ENCODE measurements at places on chromosomes 2 and 18. TPM values are rescaled to one million over a fixed set of nuclear protein-coding genes. Genes with fewer than 3 reads are reported as not detected.
A peak's percentile ranks its signal among the peaks of the same experiment; 100 is the strongest.

COLEC11 gene
- 2.5 TPM for total RNA-seq

CTLA4 gene
- total RNA-seq, result not detected

RTTN gene
- 18.7 TPM for total RNA-seq

CFC1 gene
- not detected for total RNA-seq

MPP4 gene
- not detected for total RNA-seq

PID1 gene
- 0.18 TPM for total RNA-seq

AQP12B gene
- not detected for total RNA-seq

PDCL3 gene
- total RNA-seq, result 24.4 TPM

SEPTIN10 gene
- 67.5 TPM for total RNA-seq

DNA sequence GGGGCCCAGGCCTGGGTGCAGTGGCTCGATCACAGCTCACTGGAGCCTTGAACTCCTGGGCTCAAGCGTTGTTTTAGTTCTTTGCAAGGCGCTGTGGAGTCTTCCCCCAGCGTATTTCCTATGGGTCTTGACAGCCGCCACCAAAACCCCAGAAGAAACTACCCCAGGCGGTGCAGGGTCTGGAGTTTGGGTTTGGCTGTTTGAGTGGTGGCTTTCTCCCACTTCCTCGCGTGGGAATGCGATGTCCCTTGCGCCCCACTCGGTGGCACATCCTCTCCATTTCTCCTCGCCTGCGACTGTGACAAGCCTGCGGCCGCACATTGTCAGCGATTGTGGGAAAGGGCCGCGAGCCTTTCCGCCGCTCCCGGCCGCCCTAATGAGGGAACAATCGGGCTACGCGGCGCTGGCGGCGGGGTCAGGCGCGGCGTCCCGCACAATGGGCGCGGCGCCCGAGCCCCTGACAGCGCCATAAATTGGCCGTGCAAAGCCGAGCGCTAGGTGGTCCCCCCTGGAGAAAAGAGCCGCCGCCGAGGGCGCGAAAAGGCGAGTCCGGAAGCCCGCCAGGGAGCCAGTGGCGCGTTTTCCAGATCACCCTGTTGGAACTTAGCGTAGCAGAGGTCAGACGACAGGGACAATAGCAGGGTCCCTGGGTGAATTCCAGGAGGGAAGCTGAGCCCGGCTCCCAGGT is 194.9 kb upstream of the POU3F3 start:
- no peak for DNase-seq
- H3K4me3 ChIP-seq, result no peak overlapping the region
- H3K27me3 ChIP-seq, result no peaks in the 10 kb centered on the region
- H3K4me1 ChIP-seq, result no peaks in the 10 kb centered on the region
- H3K36me3 ChIP-seq, result no peaks in the 10 kb centered on the region
- H3K27ac ChIP-seq, result no peak overlapping the region

DNA sequence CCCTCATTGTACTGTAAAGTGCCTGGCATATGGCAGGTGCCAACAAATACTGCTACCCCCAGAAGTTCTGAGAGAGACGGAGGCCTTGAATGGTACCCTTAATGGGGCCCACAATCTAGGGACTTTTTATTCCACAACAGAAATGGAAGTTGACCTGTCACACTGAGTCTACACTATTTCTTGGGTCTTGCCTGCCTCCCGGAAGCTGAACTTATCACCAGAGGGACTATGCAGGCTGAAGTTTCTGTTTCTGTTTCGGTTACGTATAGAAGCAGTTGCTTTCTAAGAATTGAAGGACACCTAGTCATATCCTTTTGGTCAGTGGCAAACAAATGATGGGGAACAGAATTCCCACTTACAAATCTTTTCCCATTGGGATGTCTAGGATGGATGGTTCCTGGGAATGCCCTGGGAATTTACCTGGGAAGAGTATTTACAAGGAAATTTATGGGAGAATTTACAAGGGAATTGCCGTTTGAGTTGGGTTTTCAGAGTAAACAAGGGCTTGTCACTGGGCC is 74.2 kb downstream of the HS1BP3 start:
- H3K27ac ChIP-seq, result no peak overlapping the region
- no peak overlapping the region for H3K4me3 ChIP-seq
- H3K36me3 ChIP-seq, result no peaks in the 10 kb centered on the region
- no peaks in the 10 kb centered on the region for H3K27me3 ChIP-seq
- no peak for DNase-seq
- peaks cover 98% of the 10 kb centered on the region for H3K4me1 ChIP-seq

- no peaks in the 10 kb centered on the region for H3K4me1 ChIP-seq
- DNase-seq, result no peak
- no peak overlapping the region for H3K27ac ChIP-seq
- peaks cover 10% of the 10 kb centered on the region for H3K36me3 ChIP-seq
- H3K27me3 ChIP-seq, result no peaks in the 10 kb centered on the region
These were observed 104.3 kb downstream of the TTC27 start for GRCh38 chr2:32732120-32732519.

DNA sequence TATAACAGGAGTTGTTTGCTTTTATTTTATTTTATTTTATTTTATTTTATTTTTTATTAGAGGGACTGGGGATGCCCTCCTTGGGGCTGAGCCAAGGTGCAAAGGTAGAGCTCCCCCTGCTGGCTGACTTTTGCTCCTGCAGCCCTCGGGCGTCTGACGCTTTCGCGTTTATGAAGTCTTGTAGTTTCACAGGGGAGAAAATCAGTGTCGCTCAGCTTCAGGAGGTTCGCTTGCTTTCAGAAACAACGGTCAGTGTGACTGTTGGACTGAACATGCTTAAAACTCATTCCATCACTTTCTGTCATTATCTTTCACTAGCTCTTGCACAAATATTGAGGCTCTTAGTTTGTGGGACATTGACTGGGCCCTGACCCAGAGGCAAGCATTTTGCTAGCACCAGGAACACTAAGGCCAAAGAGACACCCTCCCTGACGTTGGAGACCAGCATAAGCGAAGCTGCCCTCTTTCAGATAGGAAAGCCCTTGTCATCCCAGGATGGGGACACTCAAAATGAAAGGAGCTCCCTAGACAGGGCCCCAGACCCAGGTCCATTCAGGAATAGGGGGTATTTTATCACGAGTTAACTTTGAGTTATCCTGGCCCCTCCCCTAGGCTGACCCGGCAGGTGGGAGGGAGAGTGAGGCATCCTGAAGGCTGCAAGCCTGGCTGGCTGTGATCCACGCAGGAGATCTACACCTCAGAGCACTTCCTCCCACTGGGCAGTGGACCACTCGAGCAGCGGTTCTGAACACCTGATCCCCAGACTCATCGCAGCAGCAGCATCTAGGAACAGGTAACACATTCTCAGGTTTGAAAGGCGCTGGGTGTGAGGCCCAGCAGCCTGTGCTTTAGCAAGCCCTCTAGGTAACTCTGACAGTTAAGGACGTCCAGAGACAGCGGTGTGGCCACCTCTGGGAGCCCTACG is 34.4 kb downstream of the LGALSL start:
- H3K27ac ChIP-seq, result no peak overlapping the region
- H3K4me1 ChIP-seq, result peaks cover 6% of the 10 kb centered on the region
- 0 out of 2 replicates have a peak overlapping the region, but pooled peaks have one; percentile 30 for H3K4me3 ChIP-seq
- H3K27me3 ChIP-seq, result peaks cover 48% of the 10 kb centered on the region

DNA sequence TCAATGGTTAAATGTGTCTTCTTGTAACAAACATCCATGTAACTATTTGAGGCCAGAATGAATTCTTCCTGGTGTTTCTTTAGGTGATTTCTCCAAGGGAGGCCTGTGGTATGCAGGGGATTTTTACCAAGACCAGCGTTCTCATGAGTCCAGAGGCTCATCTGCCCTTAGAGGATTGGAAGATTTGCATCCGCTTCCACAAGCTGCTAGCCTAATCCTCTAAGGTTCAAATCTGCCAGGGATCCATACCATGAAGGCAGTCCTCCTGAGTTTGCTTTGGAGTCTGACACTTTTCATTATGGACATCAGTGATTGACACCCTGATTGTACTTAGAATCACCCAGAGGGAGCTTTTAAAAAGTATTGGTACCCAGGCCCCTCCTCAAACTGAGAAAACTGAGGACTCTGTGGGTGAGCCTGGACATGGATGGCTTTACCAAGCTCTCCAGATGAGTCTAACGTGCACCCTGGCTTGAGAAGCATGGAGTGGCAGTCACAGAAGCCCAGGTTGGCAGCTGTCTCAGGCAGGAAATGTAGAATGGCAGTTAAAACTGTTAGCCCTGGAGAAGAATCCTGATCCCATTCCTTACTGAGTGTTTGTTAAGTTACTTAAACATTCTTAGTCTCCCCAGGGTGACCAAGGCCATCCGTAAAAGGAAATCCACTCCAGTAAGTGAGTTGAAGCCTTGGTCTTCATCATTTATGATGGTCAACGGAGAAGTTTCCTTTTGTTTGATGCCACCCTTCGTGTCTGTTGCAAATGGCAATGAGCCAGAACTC is 95.3 kb upstream of the RMDN2 start:
- no peaks in the 10 kb centered on the region for H3K36me3 ChIP-seq
- no peak overlapping the region for H3K27ac ChIP-seq
- H3K4me1 ChIP-seq, result peaks cover 13% of the 10 kb centered on the region
- no peak for DNase-seq
- H3K27me3 ChIP-seq, result no peaks in the 10 kb centered on the region

DNA sequence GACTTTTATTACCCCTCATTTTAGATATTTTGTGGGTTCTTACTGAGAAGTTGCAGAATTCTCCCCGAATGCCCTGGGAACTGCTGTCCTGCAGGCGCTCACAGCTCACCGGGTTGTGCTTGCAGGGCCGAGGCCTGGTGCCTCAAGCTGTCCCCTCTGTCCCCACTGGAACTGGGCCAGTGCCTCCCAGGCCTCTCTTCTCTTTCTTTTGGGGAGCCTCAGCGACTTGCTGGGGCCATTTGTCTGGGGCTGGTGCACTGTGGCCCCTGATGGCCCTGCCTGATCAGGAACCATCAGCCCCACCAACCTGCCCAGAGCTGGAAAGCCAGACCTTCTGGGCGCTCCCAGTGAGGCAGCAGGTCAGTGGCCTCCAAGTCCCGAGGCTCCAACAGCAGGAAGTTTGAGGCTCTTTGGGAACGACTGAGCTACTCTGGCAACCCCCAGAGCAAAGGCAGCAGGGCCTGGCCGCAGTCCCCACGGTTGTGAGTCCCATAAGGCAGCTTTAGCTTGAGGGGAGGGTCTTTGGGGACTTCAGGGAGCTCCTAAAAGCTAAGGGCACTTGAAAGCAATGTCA is 14.7 kb upstream of the NEU4 start:
- H3K27ac ChIP-seq, result no peak overlapping the region
- no peak for DNase-seq
- no peak overlapping the region for H3K4me3 ChIP-seq
- H3K36me3 ChIP-seq, result no peaks in the 10 kb centered on the region
- H3K4me1 ChIP-seq, result peaks cover 17% of the 10 kb centered on the region

- no peaks in the 10 kb centered on the region for H3K27me3 ChIP-seq
- no peaks in the 10 kb centered on the region for H3K36me3 ChIP-seq
- no peak overlapping the region for H3K4me3 ChIP-seq
- no peak for DNase-seq
- no peaks in the 10 kb centered on the region for H3K4me1 ChIP-seq
These were observed 17.6 kb downstream of the DHRS9 start for GRCh38 chr2:169086893-169087467.

DNA sequence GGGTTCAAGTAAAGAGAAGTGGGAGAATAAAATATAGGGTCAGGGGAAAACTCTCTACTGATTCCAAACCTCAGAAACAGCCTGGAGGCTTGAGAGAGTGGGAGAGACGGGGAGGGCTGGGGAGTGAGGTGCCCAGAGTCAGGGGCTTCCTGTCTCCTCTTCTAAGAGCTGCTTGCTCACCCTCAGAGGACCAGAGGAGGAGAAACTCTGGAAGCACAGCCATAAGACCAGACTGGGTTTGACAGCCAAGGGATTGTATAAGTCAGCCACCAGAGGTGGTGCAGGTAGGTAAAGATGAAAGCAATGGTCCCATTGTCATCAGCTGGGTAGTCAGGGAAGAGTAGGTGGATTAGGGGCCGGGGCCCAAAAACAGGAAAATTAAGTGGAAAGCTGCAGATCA is 259.4 kb downstream of the TNS1 start:
- H3K4me1 ChIP-seq, result no peaks in the 10 kb centered on the region
- H3K36me3 ChIP-seq, result no peaks in the 10 kb centered on the region
- no peak overlapping the region for H3K27ac ChIP-seq
- H3K4me3 ChIP-seq, result no peak overlapping the region
- no peak for DNase-seq
- peaks cover 15% of the 10 kb centered on the region for H3K27me3 ChIP-seq

DNA sequence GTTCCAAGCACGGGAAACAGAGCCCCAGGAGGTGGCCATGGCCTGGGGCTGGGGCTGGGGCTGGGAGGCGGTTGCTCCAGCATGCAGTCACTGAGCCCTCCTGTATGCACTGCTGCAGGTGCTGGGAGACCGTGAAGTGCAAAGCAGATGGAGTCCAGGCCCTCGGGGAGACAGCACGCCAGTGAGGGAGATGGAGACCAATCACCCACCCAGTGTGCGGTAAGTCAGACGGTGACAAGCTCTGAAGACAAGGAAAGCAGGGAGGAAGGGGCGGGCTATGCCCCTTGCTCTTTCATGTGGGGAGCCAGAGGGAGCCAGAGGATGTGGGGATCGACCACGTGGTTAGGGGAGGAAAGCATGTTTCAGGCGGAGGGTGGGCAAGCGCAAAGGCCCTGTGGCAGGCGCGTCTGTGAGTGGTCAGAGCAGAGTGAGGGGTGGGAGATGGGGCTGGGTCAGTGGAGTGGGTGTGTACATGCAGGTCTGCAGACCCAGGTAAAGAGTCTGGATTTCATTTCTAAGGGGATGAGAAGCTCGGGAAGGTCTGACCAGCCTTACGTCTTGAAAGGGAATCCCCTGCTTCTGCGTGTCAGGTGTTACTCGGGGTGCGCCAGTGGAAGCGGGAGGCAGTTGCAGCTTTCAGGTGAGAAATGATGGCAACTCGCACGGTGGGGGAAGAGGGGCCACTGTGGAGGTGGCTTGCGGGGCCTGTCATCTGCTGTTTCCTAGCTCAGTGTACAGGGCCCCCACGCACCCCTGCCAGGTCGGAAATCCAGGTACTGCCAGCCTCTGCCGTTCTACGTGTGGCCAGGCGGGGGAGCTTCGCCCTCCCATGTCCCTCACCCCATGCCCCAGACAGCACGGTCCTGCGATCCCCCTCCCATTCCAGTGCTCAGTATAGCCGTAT is 19.4 kb downstream of the RRM2 start:
- H3K27me3 ChIP-seq, result no peaks in the 10 kb centered on the region
- peaks cover 13% of the 10 kb centered on the region for H3K4me1 ChIP-seq
- DNase-seq, result no peak
- peaks cover 39% of the 10 kb centered on the region for H3K36me3 ChIP-seq
- no peak overlapping the region for H3K4me3 ChIP-seq

GRCh38 chr18:38923540-38923939 is 1357.9 kb upstream of the CELF4 start:
- no peak overlapping the region for H3K27ac ChIP-seq
- H3K4me1 ChIP-seq, result no peaks in the 10 kb centered on the region
- no peaks in the 10 kb centered on the region for H3K36me3 ChIP-seq
- no peak for DNase-seq
- no peaks in the 10 kb centered on the region for H3K27me3 ChIP-seq
